ENCODE measurements at places on chromosomes 2 and 18.

DNA sequence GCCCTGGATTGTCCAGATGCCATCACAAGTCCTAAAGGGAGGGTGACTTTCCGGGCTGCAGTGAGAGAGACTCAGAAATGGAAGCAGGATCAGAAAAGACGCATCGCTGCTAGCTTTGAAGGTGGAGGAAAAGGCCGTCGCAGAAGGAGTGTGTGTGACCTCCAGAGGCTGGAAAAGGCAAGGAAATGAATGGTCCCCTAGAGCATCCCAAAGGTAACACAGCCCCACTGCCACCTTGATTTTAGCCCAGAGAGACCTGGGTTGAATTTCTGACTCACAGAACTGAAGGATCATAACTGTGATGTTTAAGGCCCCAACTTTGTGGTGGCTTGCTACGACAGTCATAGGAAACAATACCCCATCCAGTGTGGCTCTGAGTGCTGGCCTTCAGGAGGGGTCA is 8.6 kb upstream of the NCK2 start:
- no peak for DNase-seq

GRCh38 chr2:189293164-189293563 is 113.6 kb upstream of the COL5A2 start:
- no peak for DNase-seq

- DNase-seq: peak; percentile 1
Measured at GRCh38 chr2:151904807-151905206, 76.6 kb upstream of the ARL5A start.

DNA sequence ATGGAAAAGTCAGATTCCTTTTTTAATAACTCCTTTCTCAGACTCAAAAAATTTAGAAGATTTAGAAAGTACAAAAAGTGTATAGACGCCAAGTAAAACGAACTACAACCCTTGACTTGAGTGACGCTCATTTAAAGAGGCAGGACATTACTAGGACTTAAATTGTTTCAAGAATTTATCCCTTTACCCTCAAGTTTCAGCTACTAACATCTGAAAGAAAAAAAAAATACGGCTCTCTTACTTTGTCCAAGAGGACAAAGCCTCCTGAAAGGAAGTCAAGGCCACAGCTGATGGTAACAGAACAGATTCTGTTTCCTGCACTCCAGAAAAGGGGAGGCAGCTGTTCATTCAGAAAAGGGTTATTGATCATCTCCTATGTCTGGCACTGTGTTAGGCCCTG is 57.6 kb upstream of the PKDCC start:
- DNase-seq: no peak

- no peak for DNase-seq
Measured at GRCh38 chr2:228224410-228224809, 42.9 kb upstream of the SPHKAP start.

GRCh38 chr18:67211646-67212045 is 304.9 kb downstream of the DSEL start:
- no peak for DNase-seq

DNA sequence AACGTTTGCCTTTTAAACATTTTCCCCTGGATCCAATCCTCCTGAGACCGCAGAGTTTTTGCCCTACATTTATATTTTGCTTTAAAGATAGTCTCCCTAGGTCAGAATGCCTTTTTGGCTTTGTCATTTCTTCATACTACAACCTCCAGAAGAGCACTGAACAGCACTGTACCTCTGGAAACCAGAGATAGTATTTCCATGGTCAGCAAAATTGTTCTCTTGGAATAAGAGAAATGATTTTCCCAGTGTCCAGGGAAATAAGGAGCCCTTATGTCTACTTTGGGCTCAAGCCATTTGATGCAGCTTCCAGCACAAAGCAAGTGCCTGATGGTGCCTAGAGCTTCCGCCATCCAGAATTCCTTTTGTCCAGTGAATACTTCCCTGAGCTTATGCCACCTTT is 75.5 kb upstream of the SP5 start:
- DNase-seq: no peak

- DNase-seq: no peak
Measured at GRCh38 chr2:6993936-6994335, 76.7 kb downstream of the RNF144A start.

DNA sequence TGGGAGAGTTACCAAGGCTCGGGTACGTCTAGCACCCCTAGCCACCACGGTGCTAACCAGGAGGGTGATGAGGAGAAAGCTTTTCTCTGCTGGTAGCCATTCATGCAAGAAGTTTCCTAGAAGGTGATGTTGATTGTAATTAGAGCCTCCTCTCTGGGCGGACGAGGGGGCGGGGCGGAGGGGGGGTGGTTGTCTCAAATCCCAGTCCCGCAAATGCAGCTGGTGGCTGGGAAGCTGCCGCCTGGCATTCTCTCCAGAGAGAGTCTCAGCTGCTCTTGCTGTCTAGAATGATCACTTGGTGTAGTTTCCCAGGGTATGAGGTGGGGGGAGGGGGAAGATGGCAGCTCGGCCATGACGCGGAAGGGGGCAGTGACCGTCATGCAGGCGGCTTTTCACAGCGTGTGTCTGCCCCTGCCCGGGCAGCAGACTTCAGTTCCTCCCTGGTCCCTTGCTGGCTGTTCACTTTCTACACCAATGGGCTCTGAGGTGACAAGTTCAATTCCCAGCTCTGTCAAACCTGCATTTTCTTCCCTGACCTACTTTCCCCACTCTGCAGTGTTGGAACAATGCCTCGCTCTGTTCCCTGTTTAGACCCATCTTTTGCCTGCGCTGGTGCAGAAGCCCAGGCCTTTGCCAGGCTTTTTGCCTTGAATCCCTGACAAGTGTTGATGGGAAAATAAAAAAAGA is 61.5 kb upstream of the KLF7 start:
- no peak for DNase-seq

DNA sequence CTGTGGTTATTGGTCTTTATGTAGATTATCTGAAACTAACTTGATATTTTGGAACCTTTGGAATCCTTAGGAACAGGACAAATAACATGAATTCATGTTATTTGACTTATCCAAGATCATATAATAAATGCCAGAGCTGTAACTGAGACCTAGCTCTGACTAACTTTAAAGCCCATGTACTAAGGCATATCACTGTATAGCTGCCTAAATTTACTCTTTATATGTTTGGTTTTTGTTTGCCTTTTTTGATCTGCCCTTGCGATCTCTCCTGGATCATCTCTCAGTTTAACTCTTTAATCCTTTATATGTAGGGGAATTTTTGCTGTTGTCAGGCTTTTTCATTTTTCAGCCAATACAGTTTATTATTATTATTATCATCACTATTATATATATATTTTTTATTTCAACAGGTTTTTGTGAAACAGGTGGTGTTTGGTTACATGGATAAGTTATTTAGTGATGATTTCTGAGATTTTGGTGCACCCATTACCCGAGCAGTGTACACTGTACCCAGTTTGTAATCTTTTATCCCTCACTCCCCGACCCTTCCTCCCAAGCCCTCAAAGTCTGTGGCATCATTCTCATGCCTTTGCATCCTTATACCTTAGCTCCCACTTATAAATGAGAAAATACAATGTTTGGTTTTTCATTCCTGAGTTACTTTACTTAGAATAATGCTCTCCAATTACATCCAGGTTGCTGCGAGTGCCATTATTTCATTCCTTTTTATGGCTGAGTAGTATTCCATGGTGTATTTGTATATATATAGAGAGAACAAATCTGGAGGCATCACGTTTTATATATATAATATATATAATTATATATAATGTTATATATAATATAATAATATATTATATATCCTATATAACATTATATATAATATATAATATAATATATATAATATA is 48.9 kb downstream of the APLF start:
- DNase-seq: no peak

DNA sequence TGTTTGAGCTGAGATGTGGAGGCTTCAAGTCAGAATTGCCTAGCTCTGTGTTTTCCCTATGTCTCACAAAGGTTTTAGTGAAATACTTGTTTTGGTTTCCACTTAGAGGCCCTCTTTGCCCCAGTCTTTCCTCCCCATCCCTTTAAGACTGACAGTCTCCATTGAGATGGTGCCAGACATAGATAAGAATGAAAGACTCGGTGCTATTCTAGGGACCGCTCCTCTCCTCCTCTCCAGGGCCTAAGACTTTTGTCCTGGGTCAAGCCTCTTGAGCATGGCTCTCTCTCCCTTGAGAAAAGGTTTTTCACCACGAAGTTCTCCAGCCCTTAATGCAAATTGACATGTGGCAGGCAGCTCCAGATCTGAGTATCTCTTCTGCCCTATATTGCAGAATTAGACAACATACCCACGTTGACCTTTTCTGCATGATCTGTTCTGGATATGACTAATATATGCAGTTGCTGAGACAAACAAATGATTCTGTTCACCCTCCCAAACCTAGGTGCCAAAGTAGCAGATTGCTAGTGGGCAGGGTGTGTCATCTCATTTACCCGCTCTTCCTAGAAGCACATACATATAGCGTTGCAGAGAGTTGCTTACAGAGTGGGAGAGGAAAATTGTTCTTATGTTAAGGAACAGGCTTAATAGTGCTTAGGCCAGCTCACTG is 47.5 kb upstream of the ACSL3 start:
- no peak for DNase-seq

DNA sequence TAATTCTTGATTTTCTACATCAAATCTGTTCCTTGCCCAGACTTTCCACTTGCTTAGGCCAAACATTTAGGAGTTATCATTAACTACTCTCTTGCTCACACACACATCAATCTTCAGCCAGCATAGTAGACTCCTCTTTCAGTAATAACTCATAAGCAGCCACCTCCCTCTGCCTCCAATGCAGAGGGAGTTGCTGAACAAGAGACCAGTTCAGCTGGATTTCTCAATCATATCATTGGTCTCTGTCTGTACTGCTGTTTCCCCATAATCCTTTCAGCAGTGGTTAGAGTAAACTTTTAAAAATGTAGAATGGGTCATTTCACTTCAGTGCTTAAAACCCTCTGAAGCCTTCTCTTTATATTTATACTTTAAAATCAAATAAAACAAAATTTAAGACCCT is 112.9 kb downstream of the SLC39A10 start:
- DNase-seq: no peak

DNA sequence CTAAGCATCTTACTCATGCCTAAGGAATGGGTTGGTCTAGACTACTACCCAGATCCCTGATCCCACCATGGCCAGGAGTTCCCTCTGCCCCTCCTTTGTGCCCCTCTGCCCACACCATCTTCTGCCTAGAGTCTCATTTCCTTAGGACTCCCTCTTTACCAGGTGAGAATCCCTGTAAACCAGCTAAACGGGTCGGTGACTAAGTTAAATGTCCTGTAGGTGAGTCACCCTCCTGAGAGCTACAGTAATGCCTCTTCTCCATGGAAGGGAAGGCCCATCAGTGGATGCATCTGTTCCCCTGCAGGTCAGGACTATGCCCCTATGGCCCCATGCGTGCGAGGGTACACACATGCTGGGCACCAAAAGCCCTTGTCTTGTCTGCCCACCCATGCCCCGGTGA is 25.4 kb downstream of the PTGR3 start:
- DNase-seq: no peak

DNA sequence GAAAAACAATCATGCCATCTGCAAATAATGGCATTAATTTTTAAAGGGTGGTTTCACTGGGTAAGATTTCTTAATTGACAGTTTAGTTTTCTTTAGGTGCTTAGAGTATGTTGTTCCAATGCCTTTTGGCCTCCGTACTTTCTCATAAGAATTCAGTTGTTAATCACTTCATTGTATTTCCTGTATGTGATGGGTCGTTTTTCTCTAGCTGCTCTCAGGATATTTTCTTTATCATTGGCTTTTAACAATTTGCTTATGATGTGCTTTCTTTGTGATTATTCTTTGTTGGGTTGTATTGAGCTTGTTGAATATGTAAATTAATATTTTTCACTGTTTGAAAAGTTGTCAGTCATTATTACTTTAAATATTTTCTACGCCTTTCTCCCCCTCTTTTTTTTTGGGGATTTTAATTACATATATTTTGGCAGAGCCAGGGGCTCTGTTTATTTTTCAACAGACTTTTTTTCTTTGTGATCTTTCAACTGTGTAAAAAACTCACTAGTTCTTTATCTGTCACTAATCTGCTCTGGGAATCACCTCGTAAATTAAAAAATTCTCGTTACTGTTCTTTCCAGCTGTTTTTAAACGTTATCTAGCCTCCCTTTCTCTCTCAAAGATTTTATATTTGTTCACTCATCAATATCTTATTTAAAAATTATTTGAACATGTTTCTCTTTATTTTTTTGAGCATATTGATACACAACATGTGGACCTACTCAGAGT is 56.2 kb upstream of the IL1R1 start:
- no peak for DNase-seq

GRCh38 chr2:37523814-37524362 is 147.6 kb downstream of the CDC42EP3 start:
- DNase-seq: no peak

GRCh38 chr2:16334886-16335603 is 330.6 kb downstream of the CYRIA start:
- no peak for DNase-seq

DNA sequence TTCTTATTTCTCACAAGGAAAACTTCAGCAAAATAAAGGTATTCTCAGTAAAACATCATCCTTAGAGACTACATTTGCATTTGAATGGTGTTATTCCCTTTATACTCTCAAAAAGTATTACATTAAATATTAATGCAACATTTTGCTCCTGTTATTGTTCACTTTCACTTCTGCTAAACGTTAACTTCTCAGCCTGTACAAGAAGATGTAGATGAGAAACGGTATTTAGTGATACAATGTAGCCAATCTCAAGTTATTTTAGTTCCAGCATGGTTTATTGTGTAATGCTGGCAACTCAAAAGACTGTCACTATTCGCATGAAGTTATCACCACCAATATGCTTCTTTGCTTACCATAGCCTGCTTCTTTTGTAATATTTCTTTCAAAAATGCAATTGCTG is 514.1 kb downstream of the CPS1 start:
- DNase-seq: no peak

DNA sequence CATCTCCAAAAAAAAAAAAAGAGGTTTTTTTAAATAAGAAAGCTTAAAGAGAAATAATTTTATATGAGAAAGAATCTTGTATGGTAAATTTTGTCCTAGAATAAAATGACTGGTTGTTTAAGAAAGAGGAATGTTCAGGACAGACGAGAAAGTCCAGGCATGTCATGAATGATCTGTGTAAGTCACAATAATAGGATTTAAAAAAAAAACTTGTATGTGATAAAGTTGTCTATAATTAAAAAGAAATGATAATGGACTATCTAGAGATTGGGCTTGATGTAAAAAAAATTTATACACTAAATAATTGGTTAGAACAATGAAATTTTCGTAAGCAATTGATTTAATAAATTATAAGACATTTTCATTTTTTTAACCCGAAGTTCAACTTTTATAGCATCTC is 71.7 kb upstream of the ABCA12 start:
- DNase-seq: no peak

- no peak for DNase-seq
Measured at GRCh38 chr2:64609942-64610281, 43.8 kb downstream of the SERTAD2 start.

DNA sequence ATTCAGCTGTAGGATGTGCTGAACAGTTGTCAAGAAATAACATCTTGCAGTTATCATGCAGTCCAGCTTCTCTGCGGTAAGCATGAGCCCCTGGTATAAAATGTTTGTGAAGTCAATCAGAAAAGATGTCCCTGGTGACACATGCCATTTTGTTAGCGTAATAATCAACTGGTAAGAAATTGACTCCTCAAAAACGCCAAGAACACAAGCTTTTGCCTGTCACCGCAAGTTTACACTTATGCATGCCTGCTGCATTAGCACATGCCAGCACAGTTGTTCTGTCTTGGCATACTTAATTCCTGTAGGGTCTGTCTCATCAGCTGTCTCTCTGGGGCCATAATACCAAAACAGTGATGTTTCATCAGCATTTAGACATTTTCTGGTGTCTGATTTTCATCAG is 524.8 kb upstream of the DSEL start:
- DNase-seq: no peak

- DNase-seq: no peak
Measured at GRCh38 chr2:233686928-233687327, 5.2 kb downstream of the UGT1A7 start.
